ENCODE measurements at places on chromosomes 12 and 14.

- no peak for DNase-seq
Observed at GRCh38 chr12:52829986-52830770, 3.9 kb downstream of the KRT79 start.

- DNase-seq = no peak
Observed at GRCh38 chr14:63843796-63844195, 9.0 kb upstream of the SYNE2 start.

DNA sequence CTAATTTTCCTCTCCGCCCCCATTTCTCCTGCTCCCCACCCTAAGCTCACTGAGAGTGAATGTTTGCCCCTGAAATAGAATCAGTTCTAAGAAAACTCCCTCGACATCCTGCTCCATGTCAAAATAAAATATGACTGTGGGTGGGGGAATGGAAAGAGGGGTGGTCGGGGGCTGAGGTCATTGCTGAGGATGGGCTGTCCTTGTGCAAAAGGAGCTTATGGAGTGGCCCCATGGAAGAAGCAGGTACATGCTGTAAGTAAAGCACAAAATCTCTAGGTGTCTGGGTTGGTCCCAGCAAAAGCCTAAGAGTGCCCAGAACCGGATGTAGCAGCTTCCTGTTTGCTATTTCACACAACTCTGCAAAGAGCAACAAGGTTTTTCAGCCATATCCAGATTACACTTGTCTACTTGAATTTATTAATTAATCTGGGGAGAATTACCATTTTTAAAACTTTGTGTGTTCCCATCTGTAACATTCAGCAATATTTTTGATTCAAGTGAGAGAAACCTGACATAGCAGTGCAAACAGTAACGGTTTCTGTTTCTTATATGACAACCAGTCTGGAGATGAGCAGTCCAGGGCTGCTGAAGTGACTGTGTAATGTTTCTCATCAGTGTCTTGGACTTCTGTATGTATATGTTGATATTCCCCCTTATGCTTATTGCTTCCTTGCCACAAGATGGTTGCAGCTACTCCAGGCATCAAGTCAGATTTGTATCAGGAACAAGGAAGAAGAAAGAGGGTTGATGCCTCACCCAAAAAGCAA, 40.4 kb upstream of the GZMB start:
- DNase-seq = peak; percentile 60

GRCh38 chr12:90965204-90965603, 10.2 kb upstream of the CCER1 start:
- DNase-seq = no peak

DNA sequence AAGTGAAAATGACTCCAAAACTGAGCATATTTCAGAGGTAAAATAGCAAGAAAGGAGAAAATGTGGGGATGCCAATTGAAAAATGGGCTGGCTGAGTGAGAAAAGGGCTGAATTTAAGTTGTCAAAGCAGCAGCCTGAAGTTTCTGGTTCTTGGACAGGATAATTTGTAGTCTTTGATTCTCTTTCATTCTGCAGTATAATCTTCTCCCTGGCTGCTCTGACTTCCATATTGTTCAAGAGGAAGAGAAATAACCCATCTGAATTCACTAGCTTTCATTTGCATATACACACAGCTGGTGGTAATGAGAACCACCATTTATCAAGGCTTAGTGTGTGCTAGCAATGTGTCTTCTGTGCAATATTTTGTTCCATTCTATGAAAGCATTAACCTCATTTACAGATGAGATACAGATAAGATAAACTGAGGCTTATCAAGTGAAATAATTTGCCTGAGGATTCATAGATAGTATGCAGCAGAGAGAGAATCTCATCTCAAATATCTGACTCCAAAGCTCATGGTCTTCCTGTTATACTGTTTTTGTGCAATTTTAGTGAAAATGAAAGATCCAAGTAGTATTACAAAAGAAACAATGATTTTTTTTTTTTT, 184.2 kb downstream of the TMTC2 start:
- DNase-seq = no peak

GRCh38 chr12:119544765-119545625, 48.6 kb upstream of the TMEM233 start:
- DNase-seq = peak; percentile 58

- no peak for DNase-seq
Observed at GRCh38 chr12:63753743-63754142, 26.0 kb upstream of the RXYLT1 start.

GRCh38 chr14:103021684-103022001, 35.7 kb downstream of the CDC42BPB start:
- DNase-seq = no peak

- DNase-seq = no peak
Observed at GRCh38 chr12:57152639-57153038, 5.2 kb upstream of the LRP1-AS start.

GRCh38 chr12:20420557-20420956, 52.2 kb downstream of the PDE3A start:
- DNase-seq = no peak

DNA sequence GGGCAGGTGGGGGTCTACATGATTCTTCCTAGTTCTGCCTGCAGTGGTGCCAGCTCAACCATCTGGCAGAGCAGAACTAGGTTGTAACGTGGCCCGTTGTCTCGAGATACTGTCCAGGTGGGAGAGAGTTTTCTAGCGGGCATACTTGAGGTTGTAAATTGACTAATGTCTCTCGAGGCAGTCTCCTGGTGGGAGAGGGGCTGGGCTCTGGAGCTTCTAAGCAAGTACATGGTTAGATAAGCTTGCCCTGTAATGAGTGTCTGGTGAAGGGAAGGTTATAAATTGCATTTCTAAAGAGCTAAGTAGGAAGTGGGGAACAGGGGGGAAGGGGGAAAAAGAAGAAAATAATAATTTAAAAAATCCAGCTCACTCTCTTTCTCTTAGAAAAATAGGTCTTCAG, 18.1 kb downstream of the BDKRB1 start:
- no peak for DNase-seq

GRCh38 chr14:88369496-88369895, 16.0 kb upstream of the SPATA7 start:
- no peak for DNase-seq

- no peak for DNase-seq
Observed at GRCh38 chr14:105939810-105940508, 413.6 kb downstream of the TMEM121 start.

DNA sequence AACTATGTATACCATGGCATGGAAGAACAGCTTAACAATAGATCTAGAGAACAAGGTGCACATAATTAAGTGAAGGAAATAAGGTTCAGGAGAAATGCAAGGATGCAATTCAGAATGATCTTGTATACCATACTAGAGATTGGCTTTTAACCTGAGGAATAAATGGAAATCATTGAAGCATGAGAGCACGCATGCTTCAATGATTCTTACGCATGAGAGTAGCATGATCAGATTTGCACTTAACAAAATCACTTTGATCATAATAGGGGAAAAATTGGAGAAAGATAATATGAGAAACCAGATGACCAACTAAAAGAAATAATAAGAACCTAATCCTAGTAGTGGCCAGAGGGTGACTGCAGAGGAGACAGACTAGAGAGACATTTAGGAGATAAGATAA, 133.3 kb upstream of the FSCB start:
- DNase-seq = no peak

DNA sequence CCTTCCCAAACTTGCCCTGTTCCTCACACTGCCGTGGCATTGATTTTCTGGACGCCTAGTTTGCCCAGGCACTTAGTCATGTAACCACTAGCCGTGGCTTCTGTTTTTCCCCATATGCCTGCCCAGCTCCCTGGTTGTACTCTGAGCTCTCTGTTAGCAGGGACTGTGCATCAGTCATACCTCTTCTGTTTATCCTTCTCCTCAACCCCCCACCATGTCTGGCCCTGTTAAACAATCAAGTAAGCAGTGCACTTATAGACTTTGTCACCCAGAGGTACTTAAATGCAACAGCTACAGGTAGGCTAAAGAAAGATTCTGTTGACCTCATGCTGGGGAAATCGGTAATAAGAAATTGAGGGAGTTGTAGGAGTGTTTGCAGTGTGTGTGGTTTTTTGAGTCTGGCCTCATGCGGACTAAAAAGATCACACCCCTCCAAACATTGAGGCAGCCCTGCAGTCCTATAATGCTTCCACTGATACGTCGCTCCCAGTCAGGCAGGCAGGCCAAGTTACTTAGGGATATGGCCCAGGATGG, 17.0 kb downstream of the UBE3B start:
- no peak for DNase-seq

DNA sequence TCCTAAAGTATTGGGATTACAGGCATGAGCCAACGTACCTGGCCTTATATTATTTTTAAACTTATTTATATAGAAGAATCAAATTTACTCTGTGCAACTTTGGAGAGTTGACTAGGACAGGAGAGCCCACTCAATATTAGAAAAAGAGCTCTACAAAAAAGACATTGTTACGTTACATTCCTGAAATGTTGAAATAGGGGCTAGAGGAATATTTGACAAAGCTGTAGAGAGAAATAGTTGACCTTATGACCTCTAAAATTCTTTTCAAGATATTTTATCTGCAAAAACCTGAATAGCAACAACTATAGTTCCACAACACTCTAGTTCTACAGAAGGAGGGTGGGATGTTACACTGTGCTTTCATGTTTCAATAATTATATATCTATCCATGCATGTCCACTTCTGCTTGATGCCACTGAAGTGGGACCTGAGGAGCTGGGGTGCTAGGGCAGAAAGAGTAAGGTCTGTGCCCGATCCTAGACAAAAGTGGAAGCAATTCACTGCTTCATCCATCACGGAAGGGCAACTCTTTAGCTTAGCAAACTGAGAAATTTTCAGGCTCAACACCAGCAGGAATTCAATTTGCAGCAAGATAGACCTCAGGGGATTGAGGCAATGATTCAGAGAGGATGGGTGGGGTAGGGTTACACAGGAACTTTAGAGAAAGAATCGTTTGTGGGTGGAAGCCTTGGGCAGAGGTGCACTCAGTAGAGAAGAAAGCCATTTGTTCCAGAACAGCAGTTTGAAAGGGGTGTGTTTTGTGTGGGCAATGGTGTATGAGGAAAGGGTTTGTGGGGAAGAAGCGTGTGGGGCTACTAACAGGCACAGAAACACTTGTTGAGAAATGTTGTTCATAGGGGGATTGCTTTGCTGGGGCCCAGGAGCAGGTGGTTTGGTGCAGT, 16.0 kb upstream of the RNASE10 start:
- DNase-seq = no peak
